ENCODE measurements at places on chromosomes 13 and 19. TPM values are rescaled to one million over a fixed set of nuclear protein-coding genes. Genes with fewer than 3 reads are reported as not detected.

Gene LYPD3
- 0.08 TPM for total RNA-seq

DNA sequence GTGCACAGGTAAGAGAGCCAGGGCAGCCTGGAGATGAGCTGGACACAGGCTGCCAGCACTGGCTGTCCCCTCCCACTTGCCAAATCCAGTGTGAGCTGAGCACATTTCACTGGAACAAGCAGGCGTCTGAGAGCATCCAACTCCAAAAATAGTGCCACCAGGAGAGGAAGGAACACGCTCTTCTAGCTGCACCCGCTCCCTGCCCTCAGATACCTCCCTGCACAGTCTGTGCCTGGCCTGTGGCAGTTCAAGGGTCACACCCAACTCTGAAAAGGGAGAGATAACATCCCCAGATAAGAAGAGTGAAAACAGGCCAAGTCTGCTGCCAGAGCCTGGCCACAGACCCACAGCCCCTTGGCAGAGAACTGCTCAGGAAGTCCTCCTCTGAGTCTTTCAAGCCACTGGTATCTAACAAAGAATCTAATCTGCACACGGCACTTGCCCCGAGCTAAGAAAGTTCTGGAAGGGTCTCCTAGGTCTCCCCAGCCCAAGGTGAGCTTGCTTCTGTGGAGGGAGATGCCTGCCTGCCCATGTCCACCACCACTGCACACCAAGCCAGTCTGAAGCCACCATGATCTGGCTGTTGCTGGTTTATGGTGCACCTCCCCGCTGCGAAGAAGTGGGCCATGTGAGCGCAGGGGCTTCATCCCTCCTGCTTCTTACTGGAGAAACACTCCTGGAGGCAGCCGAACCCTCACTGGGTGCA lies 14.7 kb downstream of the ELL start:
- H3K27ac ChIP-seq, result peak overlapping the region; percentile 67
- no peaks in the 10 kb centered on the region for H3K27me3 ChIP-seq
- no peak overlapping the region for H3K4me3 ChIP-seq
- H3K36me3 ChIP-seq, result no peaks in the 10 kb centered on the region
- H3K4me1 ChIP-seq, result peaks cover 71% of the 10 kb centered on the region
- no peak for DNase-seq

GRCh38 chr19:1223018-1223855 lies 14.6 kb downstream of the CBARP start:
- peaks cover 5% of the 10 kb centered on the region for H3K4me1 ChIP-seq
- H3K27ac ChIP-seq, result no peak overlapping the region
- H3K36me3 ChIP-seq, result peaks cover 7% of the 10 kb centered on the region
- no peak for DNase-seq
- no peak overlapping the region for H3K4me3 ChIP-seq

DNA sequence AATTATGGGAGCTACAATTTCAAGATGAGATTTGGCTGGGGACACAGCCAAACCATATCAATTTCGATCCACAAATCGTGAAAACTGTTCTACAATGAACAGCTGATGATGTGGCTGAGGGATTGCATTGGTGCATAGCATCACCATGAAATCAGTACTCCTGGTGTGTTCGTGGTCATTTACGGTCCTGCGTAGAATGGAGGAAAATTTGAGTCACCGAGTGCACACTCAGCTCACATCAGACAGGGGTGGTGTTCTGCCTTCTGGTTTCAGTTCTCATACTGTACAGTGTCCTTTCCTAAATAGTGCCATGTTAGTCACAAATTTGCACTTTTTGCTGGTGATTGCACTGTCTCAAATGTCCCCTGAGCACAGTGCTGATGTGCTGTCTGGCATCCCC lies 39.2 kb downstream of the MYH14 start:
- no peak for DNase-seq
- no peaks in the 10 kb centered on the region for H3K27me3 ChIP-seq
- no peak overlapping the region for H3K27ac ChIP-seq
- H3K36me3 ChIP-seq, result peaks cover 9% of the 10 kb centered on the region

DNA sequence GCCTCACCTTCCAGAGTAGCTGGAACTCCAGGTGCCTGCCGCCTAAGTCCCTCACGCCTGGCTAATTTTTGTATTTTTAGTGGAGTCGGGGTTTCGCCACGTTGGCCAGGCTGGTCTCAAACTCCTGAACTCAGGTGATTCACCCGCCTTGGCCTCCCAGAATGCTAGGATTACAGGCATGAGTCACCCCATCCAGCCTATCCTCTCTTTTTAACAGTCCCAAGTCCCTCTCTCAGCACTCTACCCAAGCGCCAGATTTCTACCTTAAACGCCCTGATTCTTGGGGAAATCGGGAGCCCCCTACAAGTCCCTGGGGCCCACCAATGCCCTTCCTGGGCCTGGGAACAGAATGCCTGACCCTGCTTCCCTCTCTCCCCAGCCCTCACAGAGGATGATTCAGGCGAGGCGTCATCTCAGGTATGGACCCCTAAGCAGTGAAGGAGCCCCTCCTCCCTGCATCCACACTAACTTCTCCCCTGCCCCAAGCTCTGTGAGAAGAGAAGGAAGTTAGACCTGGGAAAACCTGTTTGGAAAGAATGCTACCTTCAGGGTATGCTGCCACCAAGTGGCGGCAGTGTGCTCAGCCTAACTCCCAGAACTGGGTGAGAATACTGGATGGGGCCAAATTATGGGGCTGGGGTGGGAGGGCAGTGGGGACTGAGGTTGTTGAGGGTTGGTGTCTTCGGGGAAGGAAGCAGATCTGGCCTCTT lies 20.8 kb upstream of the EBI3 start:
- H3K4me1 ChIP-seq, result peaks cover 5% of the 10 kb centered on the region
- DNase-seq, result no peak
- no peaks in the 10 kb centered on the region for H3K36me3 ChIP-seq
- no peak overlapping the region for H3K4me3 ChIP-seq
- H3K27me3 ChIP-seq, result no peaks in the 10 kb centered on the region
- no peak overlapping the region for H3K27ac ChIP-seq

- H3K4me3 ChIP-seq, result no peak overlapping the region
- no peaks in the 10 kb centered on the region for H3K4me1 ChIP-seq
- H3K36me3 ChIP-seq, result peaks cover 12% of the 10 kb centered on the region
- no peak for DNase-seq
- no peaks in the 10 kb centered on the region for H3K27me3 ChIP-seq
- no peak overlapping the region for H3K27ac ChIP-seq
Observed at GRCh38 chr19:2345076-2345475, 15.0 kb upstream of the TMPRSS9 start.

DNA sequence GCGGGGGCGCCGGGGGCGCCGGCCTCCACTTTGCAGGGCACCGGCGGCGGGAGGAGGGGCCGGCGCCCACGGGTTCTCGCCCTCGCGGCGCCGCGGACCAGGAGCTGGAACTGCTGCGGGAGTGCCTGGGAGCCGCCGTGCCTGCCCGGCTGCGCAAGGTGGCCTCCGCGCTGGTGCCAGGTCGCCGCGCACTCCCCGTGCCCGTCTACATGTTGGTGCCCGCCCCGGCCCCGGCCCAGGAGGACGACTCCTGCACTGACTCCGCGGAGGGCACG lies 11.9 kb downstream of the C19orf25 start:
- DNase-seq, result no peak
- no peak overlapping the region for H3K27ac ChIP-seq
- H3K27me3 ChIP-seq, result peaks cover 7% of the 10 kb centered on the region
- H3K4me1 ChIP-seq, result peaks cover 45% of the 10 kb centered on the region

Gene NR2F6
- total RNA-seq, result 52.2 TPM
